ENCODE measurements at places on chromosomes 7 and 10. TPM values are rescaled to one million over a fixed set of nuclear protein-coding genes. Genes with fewer than 3 reads are reported as not detected.

TUBB8 gene
- not detected for total RNA-seq

GRCh38 chr7:453597-454306 is 65.9 kb downstream of the PDGFA start:
- H3K36me3 ChIP-seq = no peaks in the 10 kb centered on the region
- H3K4me3 ChIP-seq = no peak overlapping the region
- H3K4me1 ChIP-seq = no peaks in the 10 kb centered on the region
- peak; percentile 18 for DNase-seq

- H3K4me1 ChIP-seq = no peaks in the 10 kb centered on the region
- H3K36me3 ChIP-seq = no peaks in the 10 kb centered on the region
- no peak overlapping the region for H3K27ac ChIP-seq
- no peak overlapping the region for H3K4me3 ChIP-seq
- no peak for DNase-seq
- H3K27me3 ChIP-seq = no peaks in the 10 kb centered on the region
Observed at GRCh38 chr7:44157116-44158080, 16.3 kb upstream of the MYL7 start.

GRCh38 chr10:77832238-77832637 is 94.3 kb downstream of the DLG5 start:
- no peak for DNase-seq
- H3K27ac ChIP-seq = no peak overlapping the region
- no peaks in the 10 kb centered on the region for H3K27me3 ChIP-seq
- peaks cover 38% of the 10 kb centered on the region for H3K36me3 ChIP-seq

- H3K27me3 ChIP-seq = no peaks in the 10 kb centered on the region
- H3K27ac ChIP-seq = no peak overlapping the region
- no peak overlapping the region for H3K4me3 ChIP-seq
Observed at GRCh38 chr10:86662186-86663045, 5.9 kb upstream of the LDB3 start.

DNA sequence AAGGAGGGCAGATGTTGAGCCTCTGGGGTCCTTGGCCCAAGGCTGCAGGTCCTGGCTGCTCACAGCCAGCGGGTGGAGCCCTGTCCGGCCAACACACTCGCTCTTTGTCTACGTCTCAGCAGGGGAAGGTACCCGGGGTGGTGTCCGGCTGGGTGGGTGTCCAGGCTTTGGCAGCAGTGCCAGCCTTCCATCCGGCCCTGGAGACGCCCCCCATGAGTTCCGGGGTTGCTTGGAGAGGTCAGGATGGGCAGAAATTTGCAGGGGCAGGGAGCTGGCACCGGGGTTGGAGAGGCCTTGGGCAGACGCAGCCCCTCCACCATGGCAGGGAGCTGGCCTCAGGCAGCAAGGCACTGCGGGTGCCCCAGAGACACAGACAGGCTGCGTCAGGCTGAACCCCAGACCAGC is 42.2 kb upstream of the ELN start:
- H3K27ac ChIP-seq = no peak overlapping the region
- no peak overlapping the region for H3K4me3 ChIP-seq
- DNase-seq = peak; percentile 53

TRDMT1 gene
- 2.7 TPM for total RNA-seq

ARHGEF35 gene
- 10.6 TPM for total RNA-seq

- H3K27me3 ChIP-seq = no peaks in the 10 kb centered on the region
- no peak overlapping the region for H3K4me3 ChIP-seq
- no peak overlapping the region for H3K27ac ChIP-seq
- no peaks in the 10 kb centered on the region for H3K36me3 ChIP-seq
- DNase-seq = no peak
Observed at GRCh38 chr7:4042402-4043045, 639.6 kb upstream of the FOXK1 start.

VWC2 gene
- not detected for total RNA-seq

DNA sequence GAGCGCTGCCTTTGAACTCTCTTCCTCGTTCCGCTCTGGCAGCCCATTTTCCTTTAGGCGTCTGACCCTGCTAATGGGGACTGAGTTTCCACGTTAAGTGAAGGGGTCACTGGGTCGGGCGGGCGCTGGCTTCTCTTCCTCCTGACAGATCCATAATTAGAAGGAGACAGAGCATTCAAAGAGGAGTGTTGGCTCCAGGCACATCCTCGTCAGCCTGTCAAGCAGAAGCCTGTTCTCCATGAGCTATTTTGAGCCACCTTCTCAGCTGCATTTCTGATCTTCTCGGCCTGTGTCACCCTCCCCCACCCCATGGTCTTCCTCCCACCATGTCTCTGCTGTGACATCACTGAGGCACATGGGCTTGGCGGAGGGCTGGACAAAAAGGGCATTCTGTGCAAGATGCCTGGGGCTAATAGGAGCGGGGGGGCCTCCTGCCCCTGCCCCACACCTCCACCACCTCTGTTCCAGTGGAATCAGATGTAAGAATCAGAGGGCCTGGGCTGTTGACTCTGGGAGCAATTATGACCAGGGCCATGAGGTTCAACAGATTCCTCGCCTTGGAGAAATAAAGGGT is 248.1 kb downstream of the PLXNA4 start:
- H3K27me3 ChIP-seq = no peaks in the 10 kb centered on the region
- no peaks in the 10 kb centered on the region for H3K4me1 ChIP-seq
- H3K4me3 ChIP-seq = no peak overlapping the region
- no peak overlapping the region for H3K27ac ChIP-seq

- H3K36me3 ChIP-seq = peaks cover 4% of the 10 kb centered on the region
- no peak overlapping the region for H3K4me3 ChIP-seq
- no peak overlapping the region for H3K27ac ChIP-seq
- peaks cover 4% of the 10 kb centered on the region for H3K4me1 ChIP-seq
- no peaks in the 10 kb centered on the region for H3K27me3 ChIP-seq
- DNase-seq = no peak
Observed at GRCh38 chr7:149767068-149767467, 6.3 kb downstream of the ZNF467 start.

KIAA1549 gene
- total RNA-seq = 8.0 TPM

MRLN gene
- 2.1 TPM for total RNA-seq

DNA sequence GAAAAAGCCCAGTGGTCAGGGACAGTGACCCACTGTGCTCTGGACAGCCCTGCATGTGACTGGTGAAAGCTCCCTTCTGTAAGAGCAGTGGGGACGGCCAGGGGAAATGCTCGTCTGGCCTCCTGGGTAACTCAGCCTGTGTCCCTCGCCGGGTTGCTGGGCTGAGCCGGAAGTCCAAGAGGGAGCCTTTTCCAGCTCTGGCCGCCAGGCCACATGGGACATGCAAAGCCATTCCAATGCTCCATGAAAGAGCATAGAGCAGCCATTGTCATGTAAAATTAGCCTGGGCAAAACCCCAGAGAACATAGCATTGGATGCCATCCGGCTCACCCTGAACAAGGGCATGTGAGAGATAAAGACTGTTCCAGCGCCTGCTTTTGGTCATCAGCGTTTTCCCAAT is 64.9 kb upstream of the ADRB1 start:
- H3K36me3 ChIP-seq = no peaks in the 10 kb centered on the region
- H3K27me3 ChIP-seq = no peaks in the 10 kb centered on the region
- no peak overlapping the region for H3K27ac ChIP-seq
- no peak overlapping the region for H3K4me3 ChIP-seq
- no peak for DNase-seq

HMX3 gene
- 0.29 TPM for total RNA-seq

DNA sequence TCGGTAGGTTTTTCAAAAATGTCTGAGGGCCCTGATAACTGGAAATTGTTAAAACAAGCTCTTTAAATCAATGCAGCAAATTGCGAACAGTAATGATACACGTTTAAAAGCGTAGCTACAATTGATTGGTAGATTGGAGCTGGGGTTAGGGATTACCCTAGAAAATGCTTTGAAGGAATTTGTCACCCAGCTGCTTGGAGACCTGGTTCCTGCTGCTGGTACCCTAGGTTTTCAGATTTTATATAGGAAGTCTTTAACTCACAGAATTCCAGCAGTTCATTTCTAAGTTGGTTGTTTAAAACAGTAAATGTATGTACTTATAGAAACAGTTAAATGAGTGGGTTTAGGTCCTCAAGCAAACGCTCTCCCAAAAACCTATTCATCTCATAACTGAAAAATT is 1.5 kb downstream of the HECTD2 start:
- H3K27me3 ChIP-seq = no peaks in the 10 kb centered on the region
- H3K4me1 ChIP-seq = peaks cover 10% of the 10 kb centered on the region
- H3K36me3 ChIP-seq = no peaks in the 10 kb centered on the region
- H3K27ac ChIP-seq = no peak overlapping the region
- H3K4me3 ChIP-seq = no peak overlapping the region

MYH16 gene
- not detected for total RNA-seq

DNA sequence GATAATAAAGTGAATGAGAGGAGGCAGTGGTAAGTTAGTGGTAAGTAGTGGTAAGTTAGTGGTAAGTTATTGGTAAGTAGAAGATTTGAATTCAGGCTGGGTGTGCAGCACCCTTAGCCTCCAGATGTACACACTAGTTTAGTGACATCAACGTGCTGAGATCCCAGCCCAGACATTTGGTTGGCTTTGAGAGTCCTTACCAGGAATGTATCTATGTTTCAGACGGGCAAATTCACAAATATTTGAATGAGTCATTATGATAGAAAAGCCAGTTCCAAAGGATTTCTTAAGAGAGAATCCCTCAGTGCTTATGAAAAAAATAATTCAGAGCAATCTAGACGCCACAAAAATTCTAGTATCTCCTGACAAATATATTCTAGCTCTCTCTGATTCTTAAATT is 70.0 kb downstream of the ARL4A start:
- H3K4me1 ChIP-seq = no peaks in the 10 kb centered on the region
- H3K4me3 ChIP-seq = no peak overlapping the region
- H3K36me3 ChIP-seq = no peaks in the 10 kb centered on the region
- H3K27ac ChIP-seq = no peak overlapping the region

DNA sequence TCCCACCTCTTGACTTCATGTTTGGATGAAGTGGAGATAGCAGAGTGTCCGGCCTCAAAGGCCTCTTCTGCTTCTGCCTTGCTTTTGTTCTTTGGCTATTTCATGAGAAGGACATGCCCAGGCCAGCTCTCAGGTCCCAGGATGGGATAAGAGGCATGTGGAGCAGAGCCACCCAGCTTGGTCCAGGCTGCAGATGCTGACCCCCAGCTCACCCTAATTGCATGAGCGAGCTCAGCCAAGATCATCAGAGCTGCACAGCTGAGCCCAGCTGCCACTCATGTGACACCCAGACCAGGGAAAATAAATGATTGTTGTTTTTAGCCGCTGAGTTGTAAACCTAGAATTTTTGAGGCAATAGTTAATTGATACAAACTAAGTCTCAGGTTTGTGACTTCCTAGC is 230.0 kb downstream of the PHF14 start:
- no peak overlapping the region for H3K27ac ChIP-seq
- DNase-seq = no peak
- no peaks in the 10 kb centered on the region for H3K4me1 ChIP-seq
- H3K27me3 ChIP-seq = no peaks in the 10 kb centered on the region
- H3K36me3 ChIP-seq = no peaks in the 10 kb centered on the region

GRCh38 chr10:132544744-132545658 is 7.4 kb downstream of the INPP5A start:
- no peak for DNase-seq
- H3K27ac ChIP-seq = no peak overlapping the region
- peaks cover 11% of the 10 kb centered on the region for H3K4me1 ChIP-seq
- H3K27me3 ChIP-seq = no peaks in the 10 kb centered on the region
- H3K36me3 ChIP-seq = no peaks in the 10 kb centered on the region

Data from pancreas (tissue), 10 donors.